ENCODE measurements at places on chromosomes 2 and 18.
A peak's percentile ranks its signal among the peaks of the same experiment; 100 is the strongest.

DNA sequence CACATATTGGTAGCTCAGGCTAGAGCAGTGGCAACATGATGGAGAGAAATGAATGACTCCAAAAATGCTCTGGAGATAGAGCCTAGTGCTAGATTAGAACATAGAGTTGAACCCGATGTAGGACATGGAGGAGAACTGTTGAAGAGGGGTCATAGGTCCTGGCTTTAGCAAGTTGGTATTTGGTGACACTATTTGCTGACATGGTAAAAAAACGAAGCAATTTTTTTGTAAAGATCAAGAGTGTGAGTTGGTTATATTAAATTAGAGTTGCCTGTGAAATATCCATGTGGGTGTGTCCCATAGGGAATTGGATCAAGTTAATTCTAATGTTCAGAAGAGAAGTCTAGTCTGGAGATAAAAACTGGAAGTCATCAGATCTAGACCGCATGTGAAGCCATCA is 143.0 kb upstream of the RASGRP3 start:
- DNase-seq, result no peak

DNA sequence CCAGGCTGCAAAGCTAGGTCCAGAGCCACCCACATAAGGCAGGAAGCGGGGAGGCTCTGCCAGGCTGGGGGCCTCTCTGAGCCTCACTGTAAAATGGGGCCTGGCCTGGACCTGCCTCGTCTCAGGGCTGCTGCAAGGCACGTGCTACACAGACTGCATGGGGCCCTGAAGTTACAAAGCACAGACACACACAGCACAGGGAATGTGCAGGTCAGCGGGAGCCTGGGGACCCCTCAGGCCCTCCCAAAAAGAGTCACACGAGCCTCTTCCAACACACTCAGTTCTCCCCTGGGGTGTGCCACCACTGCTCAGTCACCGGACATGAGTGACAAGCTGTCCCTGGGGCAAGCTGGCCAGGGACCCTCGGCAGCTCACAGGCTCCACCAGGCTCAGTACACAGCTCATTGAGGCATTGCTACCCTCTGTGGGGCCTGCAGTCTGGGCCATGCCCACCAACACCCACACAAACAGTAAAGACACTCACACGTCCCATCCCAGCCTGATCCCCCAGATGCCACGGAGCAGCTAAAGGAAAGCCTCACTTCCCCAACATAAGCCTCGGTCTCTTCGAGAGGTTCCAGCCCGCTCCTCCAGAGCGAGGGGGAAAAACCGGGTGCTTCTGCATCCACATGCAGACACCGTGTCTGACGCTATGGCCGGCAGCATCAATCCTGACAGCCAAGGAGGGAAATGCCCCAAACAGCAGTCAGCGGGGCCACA is 33.7 kb downstream of the BOK start:
- DNase-seq, result no peak

DNA sequence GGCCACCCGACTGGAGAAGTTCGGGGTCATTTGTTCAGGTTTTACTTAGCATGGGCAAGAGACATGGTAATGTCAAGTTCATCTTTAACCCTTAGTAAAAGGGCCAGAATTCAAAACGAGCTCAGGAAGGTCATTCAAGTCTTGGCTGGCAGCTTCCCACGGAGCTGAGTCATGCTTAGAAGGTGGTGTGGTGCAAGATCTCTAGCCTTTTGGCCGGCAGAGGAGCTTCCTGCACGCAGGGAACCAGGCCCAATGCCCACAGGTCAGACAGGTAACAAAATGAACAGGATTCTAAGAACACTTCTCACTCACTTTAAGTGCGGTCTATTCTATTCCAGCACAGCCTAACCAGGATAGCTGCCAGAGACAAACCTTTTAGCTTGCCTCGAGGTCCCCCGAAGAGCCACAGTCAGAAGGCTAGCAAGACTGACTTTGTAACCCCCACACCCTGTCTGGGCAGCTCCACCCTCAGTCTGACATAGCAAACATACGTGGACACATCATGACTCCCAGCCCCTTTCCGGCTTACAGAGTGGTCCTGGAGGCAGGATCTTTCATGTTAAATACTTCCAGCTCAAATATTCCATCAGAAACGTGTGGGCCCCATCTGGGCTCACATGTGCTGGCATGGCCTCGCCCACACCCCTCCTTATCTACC is 292.7 kb downstream of the BCL11A start:
- DNase-seq, result peak; percentile 6

DNA sequence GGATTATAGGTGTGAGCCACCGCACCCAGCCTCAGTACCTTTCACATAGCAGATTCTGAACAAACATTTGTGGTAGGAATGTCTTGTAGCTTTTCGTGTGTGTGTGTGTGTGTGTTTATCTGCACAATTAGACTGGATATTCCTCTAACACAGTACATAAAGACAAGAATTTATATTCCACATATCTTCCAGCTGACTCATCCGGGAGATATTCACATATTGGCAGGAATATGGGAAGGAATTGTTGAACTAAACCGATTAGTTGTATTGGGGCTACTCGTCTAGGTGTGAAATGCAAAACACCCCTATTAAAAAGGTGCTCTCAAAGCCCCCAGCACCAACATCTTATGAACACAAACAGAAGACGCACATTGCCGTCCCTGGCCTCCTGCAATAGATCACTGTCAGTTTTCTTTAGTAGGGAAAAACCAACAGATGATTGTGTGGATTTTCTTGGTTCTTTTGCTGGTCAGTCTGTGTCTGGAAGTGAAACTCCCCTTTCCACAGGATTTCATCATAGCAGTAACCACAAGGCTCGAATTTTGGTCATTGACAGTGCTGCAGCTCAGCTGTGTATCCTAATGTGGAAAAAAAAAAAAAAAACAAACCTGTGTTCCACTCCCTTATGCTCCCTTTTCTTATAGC is 208.5 kb upstream of the ACVR2A start:
- no peak for DNase-seq

DNA sequence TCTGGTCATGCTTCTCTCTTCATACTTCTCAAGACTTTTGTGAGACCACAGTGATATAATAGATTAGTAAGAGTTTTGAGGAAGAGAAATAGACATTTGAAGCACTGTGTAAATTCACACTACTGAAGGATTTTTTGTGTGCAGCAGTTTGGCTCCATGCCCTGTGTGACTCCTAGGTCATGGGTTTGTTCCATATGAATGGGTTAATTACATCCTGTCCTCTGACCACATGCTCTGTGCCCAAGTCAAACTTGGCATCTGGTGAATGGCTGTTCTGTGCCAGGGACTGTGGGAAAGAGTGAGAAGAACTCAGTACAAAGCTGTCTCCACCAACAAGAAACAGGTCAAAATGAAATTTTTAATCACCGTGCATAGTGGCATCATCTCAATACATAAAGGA is 304.0 kb downstream of the LNPK start:
- no peak for DNase-seq
